ENCODE measurements at places on chromosomes 2 and 18.

DNA sequence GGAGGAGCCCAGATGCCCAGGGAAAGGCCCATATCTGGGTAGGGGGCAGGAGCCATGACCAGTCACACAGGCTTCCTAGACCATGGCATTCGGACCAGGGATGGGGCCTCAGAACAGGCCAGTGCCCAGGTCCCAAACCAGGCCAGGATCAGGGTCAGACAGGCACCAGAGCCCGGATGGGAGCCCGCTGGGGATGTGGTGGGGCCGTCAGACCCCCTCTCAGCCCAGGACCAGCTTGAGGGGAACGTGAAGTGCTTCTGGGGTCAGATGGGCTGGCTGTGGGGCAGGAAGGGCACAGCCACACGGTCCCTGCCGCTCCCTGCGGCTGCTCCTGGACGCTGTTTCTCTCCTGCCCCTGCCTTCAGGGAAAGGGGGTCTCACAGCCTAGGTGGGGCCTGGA, 39.1 kb downstream of the SNED1 start:
- no peak for DNase-seq

DNA sequence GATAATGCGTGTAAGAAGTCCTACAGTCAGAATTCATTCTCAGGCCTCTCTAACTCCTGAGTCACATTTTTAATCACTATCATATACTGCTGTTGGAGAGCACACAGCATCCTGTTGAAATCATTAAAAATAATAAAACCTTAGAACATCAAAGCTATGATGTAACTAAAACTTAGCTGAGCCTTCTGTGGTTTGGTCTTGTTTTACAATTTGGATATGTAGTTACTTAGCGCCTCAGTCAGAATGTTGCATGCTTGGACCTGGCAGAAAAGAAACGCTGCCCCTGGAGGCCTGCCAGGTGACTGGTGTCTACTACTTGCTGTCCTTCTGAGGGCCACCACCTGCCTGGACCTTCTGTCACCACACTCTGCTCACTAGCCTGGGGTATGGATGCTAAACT, 261.1 kb upstream of the RASGRP3 start:
- DNase-seq = no peak

GRCh38 chr2:207387001-207387571, 142.7 kb upstream of the CREB1 start:
- DNase-seq = no peak

DNA sequence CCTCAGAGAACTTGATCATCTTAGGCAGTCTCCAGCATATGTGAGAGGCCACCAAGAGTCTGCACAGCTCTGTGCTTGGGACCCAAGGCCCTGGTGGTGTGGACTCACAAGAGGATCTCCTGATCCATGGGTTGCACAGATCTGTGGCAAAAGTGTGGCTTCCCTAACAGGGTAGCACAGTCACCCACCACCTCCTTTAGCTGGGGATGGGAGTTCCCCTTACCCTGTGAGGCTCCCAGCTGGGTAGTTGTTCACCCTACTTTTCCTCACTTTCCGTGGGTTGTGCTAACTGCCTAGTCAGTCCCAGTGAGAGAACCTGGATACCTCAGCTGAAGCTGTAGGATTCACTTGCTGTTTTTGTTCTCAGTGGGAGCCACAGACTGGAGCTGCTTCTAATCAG, 123.7 kb downstream of the FTCDNL1 start:
- DNase-seq = no peak

DNA sequence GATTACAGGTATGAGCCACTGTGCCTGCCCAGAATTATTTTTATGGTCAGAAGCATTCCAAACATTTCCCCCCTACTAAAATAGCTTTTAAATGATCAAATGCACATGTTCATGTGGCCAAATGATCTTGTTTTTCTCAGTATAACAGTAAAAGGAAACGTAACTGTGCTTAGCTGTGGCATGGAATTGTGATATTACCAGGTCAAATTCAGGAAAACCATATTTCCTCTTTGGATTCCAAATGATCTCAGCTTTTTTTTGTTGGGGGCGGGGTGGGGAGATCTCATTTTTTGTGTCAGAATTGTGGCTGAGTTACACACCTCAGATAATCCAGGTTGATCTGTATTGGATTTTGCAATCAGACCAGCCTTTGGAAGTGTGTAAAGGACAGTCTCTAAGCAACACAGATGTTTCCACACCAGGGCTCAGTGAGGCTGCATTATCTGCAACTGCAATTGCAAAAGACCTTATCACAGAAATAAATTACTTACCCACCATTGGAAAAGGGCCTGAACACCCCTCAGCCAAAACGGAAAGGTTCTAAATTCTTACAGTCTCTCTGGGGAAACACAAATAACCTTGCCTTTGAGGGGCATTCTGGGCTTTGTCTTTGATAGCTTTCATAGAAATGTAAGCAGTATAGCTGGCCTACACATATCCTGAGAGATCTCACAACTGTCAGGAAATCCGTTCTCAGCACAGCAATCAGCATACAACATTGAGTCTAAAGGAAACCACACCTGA, 8.4 kb downstream of the CASP10 start:
- DNase-seq = peak; percentile 30
